ENCODE measurements at places on chromosomes 12 and 14.

DNA sequence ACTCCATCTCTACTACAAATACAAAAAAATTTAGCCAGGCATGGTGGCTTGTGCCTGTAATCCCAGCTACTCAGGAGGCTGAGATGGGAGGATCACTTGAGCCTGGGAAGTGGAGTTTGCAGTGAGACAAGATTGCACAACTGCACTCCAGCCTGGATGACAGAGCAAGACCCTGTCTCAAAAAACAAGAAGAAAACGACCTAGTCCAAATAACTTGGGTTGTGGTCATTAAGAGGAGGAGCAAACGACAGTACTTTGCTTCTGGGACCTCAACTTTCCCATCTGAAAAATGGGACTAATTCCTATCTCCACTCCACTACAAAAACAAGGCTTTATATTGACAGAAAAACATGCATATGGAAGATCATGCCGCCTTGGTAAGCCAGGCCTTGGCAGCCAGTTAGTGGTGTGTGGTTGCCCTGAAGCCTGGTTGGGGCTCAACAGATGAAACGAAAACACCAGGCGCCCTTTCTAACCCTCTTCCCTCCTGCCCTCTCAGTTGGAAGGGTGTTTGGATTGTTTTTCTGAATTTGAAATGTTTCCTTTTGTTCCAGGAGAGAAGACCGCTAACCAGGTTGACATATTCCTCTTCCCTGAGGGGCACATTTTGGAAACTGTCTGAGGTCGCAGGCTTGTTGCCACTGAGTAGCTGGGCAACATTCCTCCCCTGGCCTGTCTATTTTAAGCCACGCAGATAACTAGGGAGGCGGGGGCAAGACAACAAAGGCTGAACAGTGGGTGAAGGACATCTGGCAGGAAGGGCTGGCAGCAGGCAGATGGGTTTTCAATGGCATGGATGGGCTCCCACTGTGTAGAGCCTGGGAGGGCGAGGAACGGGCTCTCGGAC lies 13.7 kb upstream of the VPS37B start:
- H3K27me3 ChIP-seq: no peaks in the 10 kb centered on the region
- no peak overlapping the region for H3K4me3 ChIP-seq
- no peak overlapping the region for H3K27ac ChIP-seq
- no peaks in the 10 kb centered on the region for H3K36me3 ChIP-seq
- peaks cover 5% of the 10 kb centered on the region for H3K4me1 ChIP-seq

DNA sequence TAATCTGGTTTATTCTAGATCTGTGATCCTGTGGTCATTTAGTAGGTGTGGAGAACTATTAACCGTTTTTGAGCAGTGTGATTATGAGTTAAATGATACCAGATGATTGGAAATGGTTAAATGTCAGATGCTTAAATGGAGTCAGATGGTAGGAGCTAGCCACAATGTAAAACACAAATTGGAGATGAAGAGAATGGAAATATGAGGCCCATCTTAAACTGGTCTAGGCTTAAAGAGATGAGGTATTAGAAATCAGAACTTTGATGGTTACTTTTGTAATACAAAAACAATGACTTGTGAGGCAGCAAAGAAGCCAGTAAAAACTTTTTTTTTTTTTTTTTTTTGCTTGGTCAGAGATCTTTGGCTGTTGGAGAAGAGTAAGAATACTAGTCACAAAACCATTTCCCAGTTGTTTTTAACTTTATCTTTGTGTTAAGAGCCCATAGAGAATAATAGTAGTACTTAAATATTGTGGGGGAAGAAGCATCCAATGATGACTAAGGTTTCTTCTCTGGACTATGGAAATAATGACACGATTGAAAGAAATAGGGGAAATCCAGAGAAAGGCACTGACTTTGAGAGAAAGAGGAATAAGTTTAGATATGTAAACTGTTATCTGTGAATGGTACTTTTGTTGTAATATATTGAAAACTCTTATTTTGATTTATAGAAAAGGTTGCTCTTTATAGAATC lies 95.9 kb downstream of the WNK1 start:
- no peaks in the 10 kb centered on the region for H3K27me3 ChIP-seq
- no peak overlapping the region for H3K27ac ChIP-seq
- H3K36me3 ChIP-seq: no peaks in the 10 kb centered on the region
- peaks cover 2% of the 10 kb centered on the region for H3K4me1 ChIP-seq
- no peak for DNase-seq
- H3K4me3 ChIP-seq: no peak overlapping the region

DNA sequence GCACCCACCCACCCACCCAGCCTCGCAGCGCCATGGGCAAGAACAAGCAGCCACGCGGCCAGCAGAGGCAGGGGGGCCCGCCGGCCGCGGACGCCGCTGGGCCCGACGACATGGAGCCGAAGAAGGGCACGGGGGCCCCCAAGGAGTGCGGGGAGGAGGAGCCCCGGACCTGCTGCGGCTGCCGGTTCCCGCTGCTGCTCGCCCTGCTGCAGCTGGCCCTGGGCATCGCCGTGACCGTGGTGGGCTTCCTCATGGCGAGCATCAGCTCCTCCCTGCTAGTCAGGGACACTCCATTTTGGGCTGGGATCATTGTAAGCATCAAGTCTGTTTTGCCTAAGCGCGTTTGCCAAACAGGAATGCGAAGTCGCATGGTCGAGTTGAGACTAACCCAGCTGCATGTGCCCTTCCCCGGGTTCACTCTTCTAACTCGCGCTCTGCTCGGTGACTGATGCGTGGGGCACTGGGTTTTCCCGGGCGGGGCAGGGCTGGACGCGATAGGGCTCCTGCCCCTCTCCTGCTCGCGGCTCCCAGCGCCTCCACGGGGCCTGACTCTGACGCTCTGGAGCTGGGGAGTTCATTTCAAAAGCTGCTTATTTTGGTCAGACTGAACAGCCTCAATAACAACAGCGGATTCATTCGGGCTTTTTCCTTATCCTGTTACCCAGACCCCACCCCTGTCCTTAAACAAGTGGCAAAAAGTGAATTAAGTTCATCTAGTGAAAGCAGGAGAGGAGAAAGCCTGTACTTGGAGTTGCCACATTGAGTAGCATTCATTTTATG lies 458 bp downstream of the SSPN start:
- peaks cover 7% of the 10 kb centered on the region for H3K4me1 ChIP-seq
- peak overlapping the region; percentile 59 for H3K4me3 ChIP-seq
- H3K36me3 ChIP-seq: no peaks in the 10 kb centered on the region
- peak; percentile 70 for DNase-seq
- peak overlapping the region; percentile 72 for H3K27ac ChIP-seq
- H3K27me3 ChIP-seq: no peaks in the 10 kb centered on the region

GRCh38 chr12:37546206-37546605 lies 770.4 kb upstream of the ALG10B start:
- H3K4me3 ChIP-seq: no peak overlapping the region
- H3K4me1 ChIP-seq: no peaks in the 10 kb centered on the region
- DNase-seq: no peak
- no peaks in the 10 kb centered on the region for H3K36me3 ChIP-seq
- H3K27ac ChIP-seq: no peak overlapping the region

DNA sequence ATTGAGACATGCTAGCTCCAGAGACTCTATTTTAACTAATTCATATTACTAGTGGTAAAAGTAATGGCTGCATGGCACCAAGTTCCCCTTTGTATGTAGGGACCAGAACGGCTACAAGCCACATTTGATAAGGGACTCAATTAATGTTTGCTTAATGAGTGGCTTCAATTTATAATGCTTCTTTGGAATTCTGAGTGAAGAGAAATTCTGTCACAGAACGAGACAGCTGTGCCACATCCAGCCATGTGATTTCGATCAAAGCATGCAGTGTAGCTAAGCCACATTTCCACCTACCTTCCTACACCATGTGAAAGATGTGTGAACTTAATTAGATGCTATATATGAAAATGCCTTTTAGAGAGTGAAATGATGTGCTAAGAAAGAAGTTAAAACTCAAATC lies 217.4 kb downstream of the ACSS3 start:
- no peaks in the 10 kb centered on the region for H3K27me3 ChIP-seq
- no peak overlapping the region for H3K27ac ChIP-seq
- DNase-seq: no peak
- H3K4me3 ChIP-seq: no peak overlapping the region
- H3K36me3 ChIP-seq: no peaks in the 10 kb centered on the region

GRCh38 chr14:59425322-59425935 lies 39.8 kb downstream of the GPR135 start:
- no peaks in the 10 kb centered on the region for H3K27me3 ChIP-seq
- peaks cover 11% of the 10 kb centered on the region for H3K4me1 ChIP-seq
- H3K4me3 ChIP-seq: no peak overlapping the region
- no peak overlapping the region for H3K27ac ChIP-seq
- DNase-seq: no peak

- no peaks in the 10 kb centered on the region for H3K27me3 ChIP-seq
- H3K4me3 ChIP-seq: no peak overlapping the region
- peaks cover 10% of the 10 kb centered on the region for H3K4me1 ChIP-seq
- no peaks in the 10 kb centered on the region for H3K36me3 ChIP-seq
- H3K27ac ChIP-seq: no peak overlapping the region
These were observed 13.3 kb downstream of the TSPAN9 start for GRCh38 chr12:3090240-3091037.

GRCh38 chr12:68148261-68148951 lies 11.1 kb downstream of the IFNG start:
- H3K27me3 ChIP-seq: no peaks in the 10 kb centered on the region
- no peaks in the 10 kb centered on the region for H3K36me3 ChIP-seq
- H3K4me3 ChIP-seq: no peak overlapping the region
- H3K4me1 ChIP-seq: no peaks in the 10 kb centered on the region

DNA sequence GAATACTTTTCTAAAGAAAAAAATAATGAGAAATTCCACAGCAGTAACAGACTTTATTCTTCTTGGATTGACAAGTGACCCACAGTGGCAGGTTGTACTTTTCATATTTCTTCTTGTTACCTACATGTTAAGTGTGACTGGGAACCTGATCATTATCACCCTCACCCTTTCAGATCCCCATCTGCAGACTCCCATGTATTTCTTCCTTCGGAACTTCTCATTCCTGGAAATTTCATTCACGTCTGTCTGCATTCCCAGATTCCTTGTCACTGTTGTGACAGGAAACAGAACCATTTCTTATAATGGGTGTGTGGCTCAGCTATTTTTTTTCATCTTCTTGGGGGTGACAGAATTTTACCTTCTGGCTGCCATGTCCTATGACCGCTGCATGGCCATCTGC lies 2.3 kb downstream of the OR6C75 start:
- no peaks in the 10 kb centered on the region for H3K36me3 ChIP-seq
- H3K4me1 ChIP-seq: no peaks in the 10 kb centered on the region
- DNase-seq: no peak
- no peaks in the 10 kb centered on the region for H3K27me3 ChIP-seq

- no peak overlapping the region for H3K4me3 ChIP-seq
- no peaks in the 10 kb centered on the region for H3K4me1 ChIP-seq
- H3K27me3 ChIP-seq: no peaks in the 10 kb centered on the region
- no peak overlapping the region for H3K27ac ChIP-seq
- no peak for DNase-seq
These were observed 276.6 kb upstream of the NAV3 start for GRCh38 chr12:77553976-77554619.

DNA sequence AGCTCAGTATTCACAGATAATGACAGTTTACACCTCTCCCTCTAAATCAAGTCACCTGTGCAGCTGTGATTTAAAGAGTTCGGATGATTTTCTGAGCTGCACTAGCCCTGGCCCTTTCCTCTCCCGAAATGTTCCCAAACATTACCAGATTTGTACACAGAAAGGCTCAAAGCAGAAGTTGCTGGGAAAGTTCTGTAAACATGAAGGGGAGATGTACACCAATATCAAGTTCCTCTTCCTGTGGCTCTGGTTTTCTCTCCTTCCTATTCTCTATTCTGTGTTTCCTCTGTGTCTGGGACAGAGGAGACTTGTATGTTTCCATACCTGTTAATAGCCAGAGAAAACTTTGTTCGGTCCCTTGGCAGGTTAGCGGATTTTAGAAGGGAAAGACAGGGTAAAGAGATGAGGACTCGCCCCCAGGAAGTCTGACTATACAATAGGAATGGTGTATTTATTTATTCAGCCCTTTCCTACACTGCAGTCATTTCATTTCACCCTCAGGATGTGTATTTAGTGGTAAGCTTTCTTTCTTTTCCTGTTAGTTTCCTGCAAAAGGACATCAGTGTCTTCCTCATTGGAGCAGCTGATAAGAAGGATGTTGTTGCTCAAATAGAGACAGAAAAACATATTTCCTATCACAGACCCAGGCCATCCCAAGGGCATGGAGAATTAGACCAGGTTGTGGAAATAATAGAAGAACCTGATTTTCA lies 7.6 kb upstream of the NUMB start:
- H3K4me3 ChIP-seq: no peak overlapping the region
- H3K27ac ChIP-seq: peak overlapping the region; percentile 36
- H3K36me3 ChIP-seq: no peaks in the 10 kb centered on the region
- peaks cover 10% of the 10 kb centered on the region for H3K4me1 ChIP-seq

DNA sequence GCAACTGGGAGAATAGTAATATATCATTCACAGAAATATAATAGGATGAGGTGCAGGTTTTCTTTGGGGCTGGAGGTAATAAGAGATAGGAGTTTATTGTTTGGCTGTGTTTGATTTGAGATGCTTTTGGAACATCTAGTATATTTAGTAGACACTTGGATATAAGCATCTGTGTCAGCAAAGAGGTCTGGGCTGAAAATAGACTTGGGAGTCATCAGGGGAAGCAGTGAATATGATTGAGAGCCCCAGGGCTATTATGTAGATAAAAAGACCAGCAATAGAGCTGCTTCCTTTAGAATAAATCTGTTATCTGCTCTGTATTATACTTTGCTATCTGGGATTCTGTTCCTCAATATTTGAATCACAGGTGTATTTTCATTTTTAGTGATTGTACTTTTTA lies 36.6 kb downstream of the SPATA7 start:
- H3K36me3 ChIP-seq: no peaks in the 10 kb centered on the region
- DNase-seq: no peak
- H3K4me3 ChIP-seq: no peak overlapping the region

GRCh38 chr12:92114834-92115233 lies 30.8 kb downstream of the BTG1 start:
- peaks cover 3% of the 10 kb centered on the region for H3K27me3 ChIP-seq
- DNase-seq: no peak
- no peak overlapping the region for H3K27ac ChIP-seq

GRCh38 chr14:99945732-99946651 lies 119.2 kb upstream of the EVL start:
- no peaks in the 10 kb centered on the region for H3K27me3 ChIP-seq
- no peak for DNase-seq
- H3K4me1 ChIP-seq: no peaks in the 10 kb centered on the region
- no peak overlapping the region for H3K27ac ChIP-seq

- H3K27me3 ChIP-seq: no peaks in the 10 kb centered on the region
- H3K4me3 ChIP-seq: peak overlapping the region; percentile 68
- no peaks in the 10 kb centered on the region for H3K36me3 ChIP-seq
- no peak overlapping the region for H3K27ac ChIP-seq
These were observed 1.9 kb upstream of the RAB35 start for GRCh38 chr12:120118321-120119061.

- H3K36me3 ChIP-seq: no peaks in the 10 kb centered on the region
- peaks cover 4% of the 10 kb centered on the region for H3K4me1 ChIP-seq
- no peak overlapping the region for H3K4me3 ChIP-seq
- H3K27me3 ChIP-seq: no peaks in the 10 kb centered on the region
These were observed 1.1 kb upstream of the ARPC3 start for GRCh38 chr12:110451263-110451662.

Measured in ovary (tissue), 10 donors.